Left ventricle myocardium superior (tissue), 1 donor: ENCODE measurements at places on chromosomes 7 and 10. TPM values are rescaled to one million over a fixed set of nuclear protein-coding genes. Genes with fewer than 3 reads are reported as not detected.

DNA sequence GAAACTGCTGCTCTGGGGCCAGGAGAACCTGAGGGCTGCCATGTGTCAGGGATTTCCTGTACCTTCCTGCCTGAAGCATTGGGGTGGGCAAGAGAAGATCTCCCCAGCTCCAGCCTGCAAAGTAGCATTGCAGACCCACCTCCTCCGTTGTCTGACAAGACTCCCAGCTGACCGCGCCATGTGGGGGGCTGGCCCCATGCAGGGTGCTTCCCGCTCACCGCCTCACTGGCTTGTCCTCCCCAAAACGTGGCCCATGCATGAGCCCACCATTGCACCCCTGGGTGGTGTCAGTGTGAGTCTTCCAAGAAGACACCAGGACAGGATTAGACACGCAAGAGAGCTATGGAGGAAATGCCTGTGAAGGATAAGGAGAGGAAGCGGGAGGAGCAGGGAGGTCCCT lies 68.3 kb downstream of the ABRAXAS2 start:
- DNase-seq = no peak

DNA sequence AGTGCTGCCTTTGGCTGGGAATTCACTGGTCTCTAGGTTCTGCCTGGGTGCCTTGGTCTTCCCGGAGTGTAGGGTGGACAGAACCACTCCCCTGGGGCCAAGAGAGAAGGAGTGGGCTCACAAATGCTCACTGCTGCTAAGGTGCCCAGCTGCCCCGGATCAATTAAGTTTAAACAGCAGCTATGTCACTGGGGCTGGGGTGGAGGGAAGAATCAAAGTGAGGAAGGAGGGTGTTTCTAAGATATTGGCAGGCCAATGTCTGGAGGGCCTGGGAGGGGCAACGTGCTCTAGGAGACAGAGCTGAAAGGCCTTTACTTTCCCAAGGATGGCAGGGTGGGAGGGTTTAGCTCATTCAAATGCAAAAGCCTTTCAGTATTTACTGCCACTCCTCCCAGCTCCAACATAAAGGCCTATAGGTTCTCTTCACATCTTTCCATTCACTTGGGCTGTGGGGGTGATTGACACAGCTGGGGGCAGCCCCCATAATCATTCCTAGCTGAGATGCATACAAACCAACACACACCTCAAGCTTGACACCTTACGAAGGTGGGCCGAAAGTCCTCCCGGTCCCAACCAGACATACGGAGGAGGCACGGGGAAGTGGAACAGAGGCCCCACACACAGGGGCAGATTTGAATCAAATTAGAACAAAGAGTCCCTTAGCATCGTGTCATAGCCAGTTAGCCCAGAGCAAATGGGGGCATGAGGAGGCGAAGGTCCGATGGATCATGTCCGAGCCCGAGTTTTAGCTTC lies 108.0 kb upstream of the EFCAB10 start:
- DNase-seq = no peak

The TMEM236 gene
- total RNA-seq = 0.30 TPM

- DNase-seq = no peak
Observed at GRCh38 chr7:142108728-142109505, 2.6 kb upstream of the MGAM2 start.

The CRCP gene
- 22.5 TPM for total RNA-seq

The MBLAC1 gene
- 2.8 TPM for total RNA-seq

DNA sequence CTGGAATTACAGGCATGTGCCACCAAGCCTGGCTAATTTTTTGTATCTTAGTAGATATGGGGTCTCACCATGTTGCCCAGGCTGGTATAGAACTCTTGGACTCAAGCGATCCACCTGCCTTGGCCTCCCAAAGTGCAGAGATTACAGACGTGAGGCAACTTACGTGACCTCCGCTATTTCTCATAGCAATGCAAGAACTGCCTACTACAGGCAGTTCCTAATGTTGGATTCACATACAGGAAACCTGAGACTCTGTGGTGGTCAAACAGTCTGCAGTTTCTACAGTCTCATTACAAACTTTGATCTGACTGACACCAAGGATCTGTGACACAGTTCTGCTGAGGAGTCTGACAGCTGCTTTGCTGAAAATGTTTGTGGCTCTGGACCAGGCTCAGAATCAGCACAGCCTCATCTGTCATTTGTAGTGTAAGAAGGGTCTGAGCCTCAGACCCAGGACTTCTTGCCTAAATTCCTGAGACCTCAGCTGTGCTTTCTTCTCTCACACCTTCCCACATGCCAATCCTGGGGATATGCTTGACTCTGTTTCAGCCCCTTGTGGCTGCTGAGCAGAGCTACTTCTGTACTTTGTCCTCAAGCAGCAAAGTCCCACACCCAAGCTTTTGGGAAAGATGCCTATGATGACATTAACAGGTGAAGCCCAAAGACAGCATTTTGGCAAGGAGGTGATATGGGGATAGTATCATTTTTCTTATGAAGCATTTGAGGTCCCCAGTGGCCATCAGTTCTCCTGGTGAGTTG lies 48.0 kb upstream of the CYP2C9 start:
- DNase-seq = no peak

DNA sequence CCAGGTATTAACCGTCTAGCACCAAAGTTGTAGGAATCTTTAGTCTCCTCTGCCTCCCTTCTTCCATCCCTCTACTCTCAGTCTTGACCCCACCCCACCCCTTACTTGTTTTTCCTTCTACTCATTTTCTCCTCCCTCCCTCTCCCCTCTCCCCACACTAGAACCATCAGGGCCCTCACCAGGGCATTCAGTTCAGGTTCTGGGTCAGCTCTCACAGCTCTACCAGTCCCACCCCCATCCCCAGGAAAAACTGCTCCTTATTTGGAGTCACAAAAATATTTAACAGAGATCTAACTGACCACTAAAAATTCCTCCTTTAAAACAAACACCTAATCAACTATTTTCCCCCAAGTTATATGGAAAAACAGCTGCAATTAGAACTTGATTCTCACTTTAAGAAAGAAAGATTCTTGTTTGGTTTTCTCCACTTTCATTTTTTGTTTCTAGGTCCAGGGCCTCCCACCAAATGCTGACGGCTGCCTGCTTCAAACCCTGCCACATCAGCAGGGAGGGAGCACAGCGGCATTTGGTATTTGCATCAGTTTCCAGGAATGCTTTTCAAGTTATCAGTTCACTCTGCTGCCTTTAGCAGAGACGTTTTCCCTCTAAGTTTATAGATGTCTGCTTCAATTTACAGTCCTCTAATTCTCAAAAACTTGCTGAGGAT lies 2.8 kb upstream of the COL1A2 start:
- DNase-seq = peak; percentile 51

The MEST gene
- total RNA-seq = 4.2 TPM

DNA sequence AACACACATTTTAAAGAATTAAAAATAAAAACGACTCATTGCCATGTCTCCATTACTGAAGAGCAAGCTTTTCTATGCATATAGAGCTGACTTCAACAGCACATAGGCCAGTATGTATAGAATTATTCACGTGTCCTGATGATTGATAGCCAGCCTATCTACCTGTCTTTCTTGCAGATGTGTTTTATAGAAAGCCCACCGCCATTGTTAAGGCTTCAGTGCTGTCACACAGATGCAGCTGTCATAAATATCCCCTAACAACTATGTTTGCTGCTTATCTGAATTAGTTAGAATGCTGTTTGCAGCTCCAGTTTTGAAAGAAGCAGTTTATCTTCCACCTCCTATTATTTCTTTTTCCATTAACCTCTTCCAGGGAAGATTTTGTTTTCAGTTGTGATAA lies 235.9 kb downstream of the SLC25A13 start:
- no peak for DNase-seq

GRCh38 chr7:25536851-25537250 lies 308.6 kb upstream of the NPVF start:
- DNase-seq = no peak

The PLPP4 gene
- total RNA-seq = not detected

GRCh38 chr7:133836666-133837065 lies 290.5 kb upstream of the LRGUK start:
- no peak for DNase-seq

GRCh38 chr7:145219461-145219860 lies 383.6 kb upstream of the TPK1 start:
- DNase-seq = no peak

GRCh38 chr7:71604818-71605414 lies 473.0 kb downstream of the GALNT17 start:
- DNase-seq = no peak

DNA sequence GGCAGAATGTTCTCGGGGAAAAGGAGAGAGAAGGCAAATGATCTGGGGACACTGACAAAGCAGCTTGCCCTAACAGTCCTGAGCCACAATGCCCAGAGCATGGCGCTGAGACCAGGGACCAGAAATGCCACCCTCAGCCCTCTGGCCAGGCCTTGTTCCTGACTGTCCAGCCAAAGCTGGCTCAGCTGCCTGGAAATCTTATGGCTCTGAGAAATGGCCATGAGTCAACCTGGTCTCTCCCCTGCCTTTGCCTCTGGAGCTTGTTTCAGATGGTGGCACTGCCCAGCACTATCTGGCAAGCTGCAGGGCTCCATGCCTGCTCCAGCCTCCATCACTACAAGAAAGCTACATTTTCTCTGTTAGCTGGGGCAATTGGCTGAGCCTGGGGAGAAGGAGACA lies 90.5 kb upstream of the PLXNA4 start:
- no peak for DNase-seq

The CYP26C1 gene
- total RNA-seq = not detected

The CUZD1 gene
- 0.12 TPM for total RNA-seq

DNA sequence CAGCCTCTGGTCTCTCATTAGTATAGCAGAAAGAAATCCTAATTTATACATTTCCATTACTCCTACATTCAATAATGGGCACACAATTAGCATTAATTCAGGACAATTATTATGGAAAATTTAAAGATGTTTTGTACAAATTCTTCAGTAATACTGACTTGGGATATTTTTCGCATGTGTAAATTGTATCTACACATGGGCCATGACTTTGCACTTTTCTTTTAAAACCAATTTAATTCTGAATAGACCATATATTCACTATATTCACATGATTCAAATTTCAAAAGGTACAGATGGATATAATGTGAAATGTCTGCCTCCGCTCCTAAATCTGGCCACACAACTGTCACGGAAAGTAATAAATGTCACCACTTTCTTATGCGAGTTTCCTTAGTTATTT lies 123.0 kb downstream of the TCERG1L start:
- DNase-seq = no peak
